ENCODE measurements at places on chromosomes 13 and 19.

- DNase-seq = no peak
These were observed 2.7 kb upstream of the HPN start for GRCh38 chr19:35038623-35039512.

- DNase-seq = no peak
These were observed 36.1 kb downstream of the ZSWIM9 start for GRCh38 chr19:48206397-48207093.

DNA sequence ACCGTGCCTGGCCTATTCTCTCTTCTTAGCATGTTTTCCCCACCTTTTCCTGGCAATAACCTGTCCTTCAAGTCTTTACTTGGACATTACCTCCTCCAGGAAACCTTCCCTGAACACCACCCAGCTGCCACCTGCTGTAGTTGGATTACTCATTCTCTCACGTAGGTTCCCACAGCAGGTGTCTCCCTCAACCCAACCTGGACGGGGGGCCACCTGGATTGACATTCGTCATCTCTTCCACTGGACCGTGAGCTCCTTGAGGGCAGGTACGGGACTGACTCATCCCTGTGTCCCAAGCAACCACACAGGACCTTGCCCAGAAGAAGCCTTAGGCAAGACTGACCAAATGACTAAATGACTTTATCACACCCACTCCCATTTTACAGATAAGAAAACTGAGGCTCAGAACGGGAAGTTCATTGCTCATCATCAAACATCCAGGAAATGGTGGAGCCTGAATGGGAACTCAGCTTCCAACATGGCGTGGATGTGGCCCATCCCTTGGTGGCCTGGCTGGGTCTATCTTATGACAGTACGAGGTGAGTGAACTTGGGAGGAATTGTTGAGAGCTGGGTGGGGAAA is 3.5 kb upstream of the KLK6 start:
- DNase-seq = no peak

GRCh38 chr13:113926301-113926761 is 47.5 kb downstream of the C13orf46 start:
- no peak for DNase-seq
